GOT3 (cell line): ENCODE measurements at places on chromosomes 6 and 20.

- no peak for DNase-seq
Observed at GRCh38 chr6:147156799-147157382, 47.3 kb upstream of the STXBP5 start.

DNA sequence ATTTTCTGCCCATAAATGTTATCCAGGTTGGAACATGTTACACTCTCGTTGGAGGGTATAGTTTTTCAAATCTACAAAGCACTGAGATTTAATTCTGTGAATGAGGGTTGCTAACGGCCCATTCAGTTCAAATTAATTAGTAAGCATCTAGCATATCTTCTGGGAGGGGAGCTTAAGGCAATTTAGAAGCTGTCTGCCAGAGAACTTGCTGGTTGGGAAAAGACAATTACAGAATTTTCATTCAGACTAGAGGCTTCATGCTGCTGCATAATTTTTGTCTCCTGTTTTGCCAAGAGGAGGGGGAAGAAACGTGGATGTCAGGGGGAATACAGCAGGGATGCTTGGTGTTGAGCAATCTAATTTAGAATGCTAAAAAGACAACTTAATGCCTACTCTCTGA, 268.3 kb upstream of the FAM83B start:
- DNase-seq: no peak

DNA sequence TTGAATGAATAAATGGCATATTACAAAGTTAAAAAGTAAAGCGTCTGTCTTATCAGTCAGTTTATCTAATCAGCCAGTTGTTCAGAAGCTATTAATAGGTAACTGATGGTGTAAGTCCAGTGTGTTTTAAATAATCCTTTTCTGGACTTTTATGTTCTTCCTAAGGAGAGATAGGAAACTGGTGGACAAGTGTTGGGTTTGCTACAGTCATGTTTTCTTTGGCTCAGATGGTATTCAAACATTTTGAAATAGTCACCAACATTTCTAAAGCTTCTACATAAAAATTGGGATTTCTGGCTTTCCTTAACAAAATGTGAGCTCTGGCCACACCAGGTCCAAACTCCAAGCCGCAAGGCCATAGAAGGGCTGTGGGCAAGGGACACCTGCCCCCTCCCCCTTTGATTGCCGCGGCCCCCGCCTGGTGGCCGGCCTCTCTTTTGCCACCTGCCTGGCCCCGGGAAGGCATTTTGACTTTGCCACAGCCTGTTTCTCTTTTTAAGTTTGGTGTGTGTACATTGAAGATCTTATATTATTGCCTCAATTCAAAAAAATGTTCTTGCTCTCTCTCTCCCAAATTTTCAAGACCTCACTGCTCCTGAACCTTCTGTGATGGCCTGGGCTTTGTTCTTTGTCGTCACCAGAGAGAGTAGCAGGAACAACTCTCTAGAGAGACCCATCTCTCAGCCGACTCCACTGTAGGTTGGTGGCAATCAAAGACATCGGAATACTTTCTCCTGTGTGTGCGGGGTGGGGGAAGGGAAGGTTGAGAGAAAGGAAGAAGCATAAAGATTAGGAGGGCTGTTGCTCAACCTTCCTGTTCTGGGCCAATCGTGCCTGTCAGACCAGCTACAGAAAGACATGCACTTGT, 84.0 kb upstream of the ZNF217 start:
- no peak for DNase-seq

- no peak for DNase-seq
Observed at GRCh38 chr6:159720708-159721107, 6.6 kb upstream of the WTAP start.

GRCh38 chr20:20606050-20606449, 106.4 kb downstream of the RALGAPA2 start:
- DNase-seq: no peak

- DNase-seq: no peak
Observed at GRCh38 chr6:113011389-113011788, 664.3 kb downstream of the RFPL4B start.

DNA sequence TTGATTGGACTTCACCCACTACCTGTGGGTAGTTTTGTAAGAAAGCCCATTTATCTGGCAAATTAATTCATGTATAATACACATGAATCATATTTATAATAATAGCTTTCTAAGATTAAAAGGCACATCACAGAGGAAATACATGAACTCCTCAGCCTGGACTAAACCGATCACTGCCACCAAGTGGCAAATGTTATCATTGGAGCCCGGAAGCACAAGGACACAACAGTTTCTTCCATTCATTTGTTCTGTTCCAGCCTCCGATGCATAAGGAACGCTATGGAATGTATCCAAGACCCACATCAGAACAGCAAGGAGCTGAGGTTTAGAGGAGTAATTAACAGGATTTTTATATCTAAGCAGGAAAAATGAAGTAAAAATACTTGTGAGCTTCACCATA, 13.9 kb upstream of the IPCEF1 start:
- no peak for DNase-seq

DNA sequence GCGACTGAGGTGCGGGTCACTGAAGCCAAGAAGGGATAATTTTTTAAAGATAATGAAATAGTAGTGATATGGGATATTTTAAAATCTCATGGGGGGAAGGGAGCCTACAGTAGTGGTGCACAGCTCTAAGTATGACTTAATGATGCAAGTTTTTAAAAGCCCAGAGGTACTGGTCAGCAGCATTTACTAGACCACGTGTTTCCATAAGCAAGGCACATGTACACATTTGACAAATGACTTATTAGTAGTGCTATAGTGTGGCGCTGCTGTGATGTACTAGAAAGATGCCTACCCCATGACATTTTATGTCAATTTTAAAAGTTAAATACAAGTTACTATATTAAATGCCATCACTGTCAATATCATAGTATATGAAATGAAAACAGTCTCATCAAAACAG, 7.5 kb upstream of the LINC00237 start:
- no peak for DNase-seq

- DNase-seq: no peak
Observed at GRCh38 chr6:12538881-12539357, 177.6 kb upstream of the PHACTR1 start.

- no peak for DNase-seq
Observed at GRCh38 chr6:29142309-29142708, 28.4 kb upstream of the OR2J2 start.

- DNase-seq: no peak
Observed at GRCh38 chr6:31641370-31641769, 11.1 kb downstream of the BAG6 start.
